ENCODE measurements at places on chromosomes 16 and 17.
A peak's percentile ranks its signal among the peaks of the same experiment; 100 is the strongest.

DNA sequence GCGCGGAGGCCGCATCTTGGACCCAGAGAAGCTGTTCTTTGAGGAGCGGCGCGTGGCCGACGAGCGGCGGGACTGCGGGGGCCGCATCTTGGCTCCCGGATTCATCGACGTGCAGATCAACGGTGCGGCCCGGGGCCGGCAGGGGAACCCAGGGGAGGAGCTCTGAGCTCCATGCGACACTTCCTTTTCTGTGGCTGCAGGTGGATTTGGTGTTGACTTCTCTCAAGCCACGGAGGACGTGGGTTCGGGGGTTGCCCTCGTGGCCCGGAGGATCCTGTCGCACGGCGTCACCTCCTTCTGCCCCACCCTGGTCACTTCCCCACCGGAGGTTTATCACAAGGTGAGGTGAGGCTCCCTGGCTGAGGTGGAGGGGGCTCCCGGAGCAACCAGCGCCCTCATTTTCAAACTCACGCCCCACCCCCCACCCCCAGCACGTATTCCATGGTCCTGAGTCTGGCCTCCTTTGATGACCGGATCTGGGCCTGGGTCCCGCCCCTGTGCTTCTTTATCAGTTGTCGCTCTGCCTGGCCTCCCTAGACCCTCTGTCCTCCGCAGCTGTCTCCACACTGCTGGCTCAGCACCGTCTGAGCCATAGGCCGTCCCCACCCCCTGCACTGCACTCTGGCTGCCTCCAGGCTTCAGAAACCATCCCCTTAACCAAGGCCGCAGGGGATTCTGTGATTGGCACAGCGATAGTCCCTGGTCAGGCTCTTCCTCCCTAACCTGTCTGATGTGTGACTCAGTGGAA, 787 bp downstream of the AMDHD2 start:
- no peak for DNase-seq

GRCh38 chr16:27444470-27444869, 42.5 kb downstream of the IL21R start:
- no peak for DNase-seq

GRCh38 chr17:74361230-74362068, at the start of gene BTBD17:
BTBD17 (minus strand) TSS chr17:74361868; CDS start chr17:74361819, 49 bp downstream.
- DNase-seq, result peak; percentile 30

DNA sequence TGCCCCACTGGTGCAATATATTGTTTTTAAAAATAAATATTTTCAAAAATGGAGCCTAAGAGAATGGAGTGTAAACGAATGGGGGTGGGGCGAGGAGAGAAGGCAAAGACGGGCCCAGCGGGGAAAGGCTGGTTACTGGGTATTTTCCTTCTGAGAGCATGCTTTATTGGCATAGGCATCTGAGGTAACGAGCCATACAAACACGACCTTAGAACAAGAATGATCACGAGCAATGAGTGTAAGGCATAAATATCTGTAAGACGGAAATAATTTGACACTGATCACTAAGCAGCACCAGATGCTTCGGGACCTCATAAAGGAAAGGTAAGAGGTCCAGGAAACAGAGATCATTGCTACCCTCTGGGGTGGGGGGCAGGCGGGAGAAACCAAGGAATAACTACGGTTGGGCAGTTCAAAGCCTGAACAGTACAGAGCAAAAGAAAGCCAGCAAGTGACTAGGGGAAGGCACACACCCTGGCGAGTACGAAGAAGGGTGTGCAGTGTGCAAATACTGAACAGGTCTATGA, 959 bp downstream of the SSH2 start:
- peak; percentile 72 for DNase-seq

- no peak for DNase-seq
These were observed 13.6 kb downstream of the CCDC92B start for GRCh38 chr17:2735896-2736295.

DNA sequence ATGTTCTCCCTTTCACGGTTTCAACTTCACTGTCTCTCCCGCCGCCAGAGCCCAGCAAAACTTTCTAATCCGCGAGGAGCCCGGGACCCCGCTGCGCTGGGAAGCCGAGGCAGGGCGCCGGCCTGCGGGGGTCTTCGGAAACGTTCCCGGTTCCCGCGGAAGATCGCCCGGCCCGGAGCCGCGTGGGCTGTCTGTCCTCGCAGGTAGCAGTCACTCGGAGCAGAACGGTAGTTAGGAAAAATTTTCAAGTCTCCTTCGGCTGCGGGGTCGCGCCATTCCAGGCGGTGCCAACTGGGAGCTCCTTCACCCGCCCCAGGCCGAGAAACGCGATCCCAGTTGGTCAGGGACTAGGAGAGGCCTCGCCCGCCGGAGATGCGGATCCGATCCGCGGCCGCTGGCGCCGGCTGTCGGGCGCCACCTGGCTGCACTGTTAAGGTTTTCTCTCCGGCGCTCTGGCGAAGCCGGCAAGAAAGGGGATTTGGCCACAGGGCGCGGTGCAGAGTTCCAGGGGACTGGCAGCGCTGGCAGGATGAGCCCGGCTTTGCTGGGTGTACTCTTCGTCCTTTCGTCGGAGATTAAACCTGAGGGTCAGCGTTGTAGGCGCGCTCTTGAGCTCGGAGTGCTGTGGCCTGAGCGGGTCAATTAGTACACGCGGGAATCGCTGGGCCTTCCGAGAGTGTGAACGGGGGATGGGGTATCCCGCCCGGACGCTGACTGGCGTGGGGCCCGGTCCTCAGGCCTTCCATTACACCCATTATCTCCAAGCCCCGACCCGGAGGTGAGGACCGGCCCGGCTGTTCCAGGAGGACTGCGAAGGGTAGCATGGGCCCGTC, 135.4 kb downstream of the KCNJ12 start:
- peak; percentile 24 for DNase-seq

Measured in amygdala (tissue), 56 donors.